NCI-H774 (cell line): ENCODE measurements at places on chromosomes 4 and X.

- DNase-seq, result no peak
These were observed at the start of gene HELT for GRCh38 chr4:185017964-185018772. TSS of gene HELT (plus strand) at chr4:185018490. CDS start at chr4:185018929, 439 bp downstream.

DNA sequence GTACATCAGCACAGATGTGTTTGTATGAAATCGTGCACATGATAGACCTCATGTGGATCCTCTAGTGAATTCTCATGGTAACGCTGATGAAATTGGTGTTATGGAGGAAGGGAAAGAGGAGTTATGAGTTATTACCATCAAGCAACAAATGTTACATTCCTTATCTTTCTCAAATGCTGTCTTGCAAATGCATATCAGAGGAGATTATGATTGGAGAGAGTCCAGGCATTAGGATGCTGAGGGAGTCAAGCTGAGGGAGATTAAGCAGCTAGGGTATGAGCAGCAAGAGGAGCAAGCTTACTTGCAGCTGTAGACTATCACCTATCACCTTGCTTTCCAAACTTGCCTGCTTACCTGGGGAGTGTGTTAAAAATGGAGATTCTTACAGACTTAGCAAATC, 36.8 kb upstream of the SFRP2 start:
- no peak for DNase-seq

DNA sequence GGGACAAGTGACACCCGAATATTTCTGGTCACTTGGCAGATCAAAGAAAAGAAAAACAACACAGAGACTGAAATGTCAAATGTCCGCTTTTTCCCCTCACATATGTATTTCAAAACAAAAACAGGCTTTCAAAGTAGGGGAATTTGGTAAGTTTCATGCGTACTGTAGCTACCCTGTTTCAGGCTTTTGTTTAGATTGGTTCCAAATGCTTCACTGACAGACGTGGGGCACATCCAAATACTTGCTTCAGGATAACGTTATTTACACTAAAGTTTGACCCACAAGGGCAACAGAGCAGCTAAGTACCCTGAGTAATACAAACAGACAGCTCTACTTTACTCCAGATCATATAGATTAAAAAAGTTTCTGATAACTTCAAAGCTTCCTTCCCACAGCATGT, 804.5 kb upstream of the POU3F4 start:
- DNase-seq, result no peak

- DNase-seq, result no peak
These were observed 233.9 kb downstream of the CHIC2 start for GRCh38 chr4:53830511-53830910.

- no peak for DNase-seq
These were observed 71.3 kb upstream of the STS start for GRCh38 chrX:7076245-7076661.

DNA sequence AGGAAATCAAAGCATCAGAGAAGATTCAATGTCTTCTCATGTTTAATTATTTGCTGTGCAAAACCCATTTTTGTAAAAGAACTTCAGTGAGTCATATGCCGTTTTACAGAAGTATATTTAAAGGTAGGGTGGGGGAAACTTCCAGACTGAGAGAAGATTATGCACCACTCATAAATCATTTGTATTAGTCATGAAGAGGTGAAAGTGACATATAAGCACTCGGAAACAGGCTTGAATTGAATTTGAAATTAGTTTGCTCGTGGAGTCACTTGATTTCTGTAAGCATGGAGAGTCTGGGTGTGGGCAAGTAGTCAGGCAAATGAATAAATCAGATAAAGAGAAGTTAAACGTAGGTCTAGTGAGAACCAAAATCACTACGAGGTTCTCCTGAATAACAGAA, 335.1 kb downstream of the ANK2 start:
- DNase-seq, result no peak

DNA sequence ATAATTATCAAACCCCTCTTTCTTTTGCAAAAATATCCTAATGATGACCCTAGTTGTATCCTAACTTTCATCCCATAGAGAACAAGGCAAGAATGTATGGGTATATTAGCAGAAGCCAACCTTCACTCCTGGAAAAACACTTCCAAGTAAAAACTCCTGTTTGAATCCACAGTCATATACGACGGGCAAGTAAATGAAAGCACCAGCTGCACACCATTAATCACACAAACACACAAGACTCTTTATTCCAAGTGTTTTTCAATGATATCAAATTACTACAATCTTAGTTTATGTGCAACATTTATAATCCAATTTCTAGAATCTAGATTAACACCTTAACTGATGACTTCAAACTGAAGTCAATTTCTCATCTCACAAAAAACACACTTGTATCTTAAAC, 22.9 kb downstream of the ACSL4 start:
- DNase-seq, result no peak

GRCh38 chr4:169293343-169294176, 22.8 kb upstream of the SH3RF1 start:
- no peak for DNase-seq

DNA sequence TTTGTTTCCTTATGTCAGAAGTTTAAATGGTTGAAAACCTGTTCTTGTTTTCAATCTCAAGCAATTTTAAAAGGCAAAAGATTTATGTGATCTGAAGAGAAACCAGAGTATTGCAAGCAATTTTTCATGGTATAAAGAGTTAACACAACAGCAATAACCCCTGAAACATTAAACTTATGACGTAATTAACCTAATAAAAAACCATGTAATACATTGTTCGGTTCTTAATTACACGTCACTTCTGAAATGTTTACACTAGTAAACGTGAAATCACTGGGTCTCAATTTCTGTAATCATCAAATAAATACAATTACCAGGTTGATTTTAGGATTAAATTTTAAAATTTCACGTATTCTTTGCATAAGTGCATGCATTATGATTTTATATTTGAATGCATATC, 914.5 kb downstream of the NLGN4X start:
- no peak for DNase-seq

- no peak for DNase-seq
These were observed 84.8 kb downstream of the PAK3 start for GRCh38 chrX:111180750-111181240.

DNA sequence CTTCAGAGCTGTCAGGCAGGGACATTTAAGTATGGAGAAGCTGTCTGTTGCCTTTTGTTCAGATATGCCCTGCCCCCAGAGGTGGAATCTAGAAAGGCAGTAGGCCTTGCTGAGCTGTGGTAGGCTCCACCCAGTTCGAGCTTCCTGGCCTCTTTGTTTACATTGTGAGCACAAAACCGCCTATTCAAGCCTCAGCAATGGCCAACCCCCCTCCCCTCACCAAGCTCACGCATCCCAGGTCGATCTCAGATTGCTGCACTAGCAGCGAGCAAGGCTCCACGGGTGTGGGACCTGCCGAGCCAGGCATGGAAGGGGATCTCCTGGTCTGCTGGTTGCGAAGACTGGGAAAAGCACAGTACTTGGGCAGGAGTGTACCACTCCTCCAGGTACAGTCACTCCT, 59.3 kb downstream of the ZNF674 start:
- DNase-seq, result no peak

GRCh38 chr4:102036619-102037376, 246.3 kb downstream of the BANK1 start:
- DNase-seq, result peak; percentile 1

DNA sequence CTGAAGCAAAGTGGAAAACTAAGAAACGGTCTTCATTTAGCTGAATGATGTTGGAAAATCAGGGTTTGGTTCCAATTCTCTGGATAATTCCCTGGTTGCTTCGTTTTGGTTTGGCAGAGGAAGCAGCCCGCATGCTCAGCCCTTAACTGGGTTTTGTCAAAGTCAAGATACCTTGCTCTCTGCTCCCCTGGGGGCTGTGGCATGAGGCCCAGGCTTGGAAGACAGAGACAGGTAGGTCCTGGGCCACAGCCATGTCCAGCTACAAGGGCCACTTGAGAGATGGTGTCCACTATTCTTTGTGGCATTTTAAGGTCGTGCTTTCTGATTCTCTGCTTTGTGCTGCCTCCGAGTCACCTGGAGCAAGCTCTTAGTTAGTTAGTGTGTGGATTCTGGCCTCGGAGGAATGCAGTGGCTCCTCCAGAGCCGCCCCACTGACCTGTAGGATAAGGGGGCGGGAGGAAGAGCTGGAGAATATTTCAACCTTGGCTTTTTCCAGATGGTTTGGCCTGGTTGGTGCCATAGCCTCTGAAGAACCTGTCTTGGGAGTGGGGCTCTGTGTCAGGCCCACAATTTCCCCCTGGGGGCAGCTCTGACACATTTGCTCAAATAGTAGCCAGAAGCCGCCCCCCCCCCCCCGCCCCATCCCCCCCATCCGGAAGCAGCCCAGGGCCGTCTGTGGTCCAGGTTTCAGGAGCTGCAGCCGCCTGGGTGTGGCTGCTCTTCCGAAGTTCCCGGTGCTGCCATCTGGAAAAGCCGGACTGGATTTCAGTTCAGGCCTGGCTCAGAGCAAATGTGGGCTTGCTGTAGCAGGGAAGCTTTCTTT, 147.1 kb downstream of the NHS start:
- no peak for DNase-seq

GRCh38 chrX:131227608-131228007, 61.5 kb downstream of the IGSF1 start:
- DNase-seq, result no peak

DNA sequence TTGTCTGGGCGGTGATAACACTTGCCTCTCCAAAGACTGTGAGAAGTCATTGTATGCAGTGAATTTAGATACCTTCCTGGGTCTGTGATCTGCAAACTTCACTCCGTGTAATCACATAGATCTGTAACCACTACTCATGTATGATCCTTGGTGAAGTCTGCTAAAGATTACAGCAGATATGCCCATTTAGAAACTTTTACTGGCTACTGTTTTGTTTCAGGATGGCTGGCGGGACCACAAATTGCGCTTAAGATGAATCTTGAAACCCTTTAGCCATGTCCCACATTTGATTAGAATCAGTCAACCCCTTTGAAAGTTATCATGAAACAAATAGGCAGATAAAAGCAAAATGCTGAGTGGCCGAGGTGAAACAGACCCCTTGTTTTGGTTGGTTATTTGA, 126.5 kb upstream of the SCML1 start:
- no peak for DNase-seq

GRCh38 chr4:180455226-180455625, 1788.0 kb upstream of the TENM3 start:
- DNase-seq, result no peak

DNA sequence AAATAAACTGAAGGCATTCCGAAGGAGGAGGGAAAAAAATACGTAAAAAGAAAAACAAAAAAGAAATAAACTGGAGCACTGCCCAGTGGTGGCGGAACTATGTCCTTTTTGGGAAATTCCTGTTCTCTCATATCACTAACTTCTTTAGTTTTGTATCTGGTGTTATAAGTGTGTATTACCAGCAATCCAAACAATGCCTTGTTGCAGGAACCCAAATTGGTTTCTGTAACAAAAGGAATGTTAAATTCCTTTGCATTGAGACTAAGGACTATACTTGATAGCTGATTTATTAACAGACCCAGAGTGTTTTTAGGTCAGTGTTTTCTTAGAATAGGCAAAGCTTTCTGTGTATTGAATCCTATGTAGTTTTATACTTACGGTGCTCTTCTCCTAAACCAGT, 6.6 kb downstream of the CCNG2 start:
- no peak for DNase-seq

DNA sequence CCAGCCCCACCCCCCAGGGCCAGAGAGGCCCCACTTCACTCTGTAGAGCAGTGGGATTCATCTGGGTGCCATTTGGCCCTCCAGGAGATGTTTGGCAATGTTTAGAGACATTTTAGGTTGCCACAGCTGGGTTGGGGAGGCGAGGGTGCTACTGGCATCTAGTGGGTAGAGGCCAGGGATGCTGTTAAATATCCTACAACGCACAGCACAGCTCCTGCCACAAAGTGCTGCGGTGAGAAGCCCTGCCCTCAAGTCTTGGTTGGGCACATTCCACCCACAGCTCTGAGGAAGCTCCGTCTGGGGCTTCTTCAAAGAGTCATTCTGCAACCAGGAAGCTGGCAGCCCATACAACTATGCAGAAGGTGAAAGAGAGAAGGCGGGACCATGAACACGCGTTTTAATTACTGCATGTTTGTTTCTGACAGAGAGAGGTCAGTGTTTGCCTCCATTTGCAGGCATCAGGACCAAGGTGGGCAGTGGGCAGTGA, 48.1 kb upstream of the FAM9C start:
- DNase-seq, result no peak

GRCh38 chr4:61201961-61202637, 2.0 kb downstream of the ADGRL3 start:
- no peak for DNase-seq

GRCh38 chrX:19955306-19955705, 35.6 kb downstream of the BCLAF3 start:
- no peak for DNase-seq

GRCh38 chrX:55778322-55778721, 60.8 kb downstream of the RRAGB start:
- DNase-seq, result no peak

DNA sequence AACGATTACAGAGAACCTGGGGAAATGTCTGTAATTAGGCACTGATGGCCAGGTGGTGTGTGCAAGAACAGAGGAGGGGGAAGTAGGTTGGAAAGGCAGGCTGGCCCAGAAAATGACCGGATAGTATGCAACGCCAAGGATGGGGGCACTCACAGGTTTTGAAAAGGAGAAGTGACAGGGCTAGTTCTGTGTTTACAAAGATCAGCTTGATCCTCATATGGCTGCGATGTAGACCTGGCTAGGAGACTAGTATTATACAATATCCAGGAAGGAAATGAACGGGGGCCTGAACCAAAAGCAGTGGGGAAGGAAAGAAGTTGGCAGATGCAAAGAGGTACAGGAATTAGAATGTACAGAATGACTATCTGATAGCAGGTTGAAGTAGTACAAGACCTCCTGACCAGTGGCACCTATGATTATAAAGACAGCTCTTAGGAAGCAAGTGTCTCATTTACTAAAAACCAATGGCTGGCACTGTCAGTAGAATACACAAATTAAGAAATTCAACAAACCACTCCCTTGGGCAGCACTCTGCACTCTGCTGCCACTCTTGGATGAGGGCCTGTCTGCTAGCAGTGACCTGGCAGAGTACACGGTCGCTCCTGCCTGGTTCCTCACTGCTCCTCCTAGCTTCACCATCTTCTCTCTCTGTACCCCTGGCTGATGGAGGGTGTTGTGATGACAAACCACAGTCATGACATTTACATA, 14.1 kb downstream of the MFAP3L start:
- no peak for DNase-seq

GRCh38 chr4:7828011-7828720, 111.5 kb downstream of the AFAP1 start:
- no peak for DNase-seq

- DNase-seq, result no peak
These were observed 169.8 kb downstream of the BTC start for GRCh38 chr4:74624351-74625151.

GRCh38 chr4:2155246-2155645, 86.7 kb downstream of the HAUS3 start:
- no peak for DNase-seq

DNA sequence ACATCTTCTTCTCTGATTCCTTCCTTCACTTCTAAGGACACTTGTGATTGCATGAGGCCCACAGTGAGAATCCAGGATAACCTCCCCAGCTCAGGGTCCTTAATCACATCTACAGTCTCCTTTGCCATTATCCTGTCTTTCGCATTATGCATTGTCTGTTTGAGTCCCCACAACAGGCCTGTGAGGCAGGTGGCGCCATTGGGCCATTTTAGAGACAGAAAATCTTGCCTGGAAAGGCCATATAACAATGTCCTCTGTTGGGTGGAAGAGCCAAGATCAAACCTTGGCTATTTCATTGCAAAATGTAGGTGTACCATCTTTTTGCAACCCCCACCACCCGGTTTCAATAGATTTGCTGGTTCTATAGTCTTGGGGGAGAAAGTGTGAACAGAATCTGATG, 11.8 kb upstream of the DCUN1D4 start:
- DNase-seq, result peak; percentile 16
